Stimulated activated CD4-positive, alpha-beta T cell treated with anti-CD3 and anti-CD28 coated beads, Interleukin-4, amount 100 ng/mL, for 4 hours (primary cell): ENCODE measurements at places on chromosomes 4 and X.

- DNase-seq: no peak
Measured at GRCh38 chrX:97672138-97672537, 788.4 kb downstream of the RPA4 start.

DNA sequence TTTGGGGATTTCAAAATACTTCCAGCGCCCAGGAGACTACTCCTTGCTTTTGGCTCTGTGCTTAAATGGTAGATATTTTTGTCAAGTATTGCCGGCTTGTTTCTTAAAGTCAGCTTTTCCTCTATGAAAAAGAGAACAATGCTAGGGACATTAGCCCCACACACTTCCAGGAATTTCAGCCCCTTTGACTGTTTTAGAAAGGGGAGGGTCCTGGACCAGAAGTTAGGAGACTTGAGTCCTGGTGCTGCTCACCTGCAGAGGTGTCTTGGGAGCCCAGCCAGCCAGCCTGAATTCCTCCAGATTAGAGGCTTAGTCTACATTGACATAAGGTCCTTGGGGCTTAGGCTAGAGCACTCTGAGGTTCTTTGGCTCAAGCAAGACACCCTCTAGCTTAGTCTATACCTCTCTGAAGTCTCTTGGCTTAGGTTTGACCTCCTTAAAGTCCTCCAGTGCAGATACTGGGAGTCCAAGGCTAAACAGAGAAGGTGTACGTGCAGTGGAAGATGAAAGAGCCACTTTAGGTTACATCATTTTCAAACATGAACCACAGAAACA, 1.6 kb upstream of the SETD7 start:
- no peak for DNase-seq

DNA sequence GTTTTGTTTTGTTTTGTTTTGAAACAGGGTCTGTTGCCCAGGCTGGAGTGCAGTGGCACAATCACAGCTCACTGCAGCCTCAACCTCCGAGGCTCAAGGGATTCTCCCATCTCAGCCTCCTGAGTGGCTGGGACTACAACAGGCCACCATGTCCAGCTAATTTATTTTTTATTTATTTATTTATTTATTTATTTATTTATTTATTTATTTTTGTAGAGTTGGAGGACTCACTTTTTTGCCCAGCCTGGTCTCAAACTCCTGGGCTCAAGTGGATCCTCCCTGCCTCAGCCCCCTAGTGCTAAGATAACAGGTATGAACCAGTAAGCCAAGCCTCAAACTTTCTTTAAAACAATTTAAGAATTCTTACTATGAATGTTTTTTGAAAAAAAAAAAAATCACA, 26.6 kb upstream of the PLS3 start:
- DNase-seq: no peak

GRCh38 chr4:8006471-8006870, 66.8 kb upstream of the AFAP1 start:
- no peak for DNase-seq

DNA sequence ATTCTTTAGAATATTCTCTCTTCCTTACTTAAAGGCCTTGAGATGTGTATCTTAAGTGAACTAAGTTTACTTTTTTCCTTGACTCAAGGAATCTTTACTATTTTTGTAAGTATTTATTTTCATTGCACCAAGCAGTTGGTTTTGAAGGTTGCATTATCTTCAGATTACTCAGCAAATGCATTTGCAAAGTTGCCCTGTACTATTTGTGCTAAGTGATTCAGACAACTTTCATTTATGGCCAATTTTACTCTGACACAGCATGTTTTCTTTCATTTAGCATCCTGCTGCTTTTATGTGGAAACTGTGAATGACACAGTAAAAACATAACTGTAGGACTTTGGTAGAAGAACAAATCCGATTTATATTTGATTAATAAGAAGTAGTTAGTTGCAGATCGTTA, 191.0 kb downstream of the CCSER1 start:
- no peak for DNase-seq

DNA sequence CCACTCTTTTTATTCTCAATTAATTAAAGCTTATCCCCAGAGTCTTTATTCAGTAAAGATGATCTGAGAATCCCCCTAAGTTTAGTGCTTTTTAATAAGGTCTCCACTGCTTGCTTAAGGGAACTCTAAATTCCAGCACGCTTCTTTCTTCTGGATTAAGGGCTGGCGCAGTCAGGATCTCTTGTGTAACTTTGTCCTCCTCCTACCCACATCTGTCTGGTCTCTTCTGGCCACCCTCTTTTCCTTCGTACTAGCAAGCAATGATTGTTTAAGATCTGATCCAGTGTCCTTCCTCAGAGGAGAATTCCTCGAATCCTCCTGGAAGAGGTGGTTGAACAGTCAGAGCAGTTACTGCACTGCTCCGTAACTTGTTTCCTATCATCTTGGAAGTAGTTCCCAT, 14.0 kb upstream of the PAQR3 start:
- DNase-seq: no peak

GRCh38 chrX:23341452-23341851, 6.8 kb downstream of the PTCHD1 start:
- no peak for DNase-seq

DNA sequence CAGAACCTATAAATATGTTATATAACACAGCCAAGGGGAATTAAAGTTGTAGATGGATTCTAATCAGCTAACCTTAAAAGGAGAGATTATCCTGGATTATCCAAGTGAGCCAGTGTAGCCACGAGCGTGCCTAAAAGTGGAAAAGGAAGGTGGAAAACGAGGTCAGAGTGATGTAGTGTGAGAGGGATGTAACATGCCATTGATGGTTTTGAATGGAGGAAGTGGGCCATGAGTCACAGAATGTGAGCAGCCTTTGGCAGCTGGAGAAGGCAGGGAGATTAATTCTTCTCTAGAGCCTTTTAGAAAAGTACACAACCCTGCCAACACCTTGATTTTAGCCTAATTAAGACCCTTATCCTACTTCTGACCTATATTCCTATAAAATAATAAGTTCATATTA, 149.1 kb downstream of the SLC39A8 start:
- DNase-seq: no peak

DNA sequence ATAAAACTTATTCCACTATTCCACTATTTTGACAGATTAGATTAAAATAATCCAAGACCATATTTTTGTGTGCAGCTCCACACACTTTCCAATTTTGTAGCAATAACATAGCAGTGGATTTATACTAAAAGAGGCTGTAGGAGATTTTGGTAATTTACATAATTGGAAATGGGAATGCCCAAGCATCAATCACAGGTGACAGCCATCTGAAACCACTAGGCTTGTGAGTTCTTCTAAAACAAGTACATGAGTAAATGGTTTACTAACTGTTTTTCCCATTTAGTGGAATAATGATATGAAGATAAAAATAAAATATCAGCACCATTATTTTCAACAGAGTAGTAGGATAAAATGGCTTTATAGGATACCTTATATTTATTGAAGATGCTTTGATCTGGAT, 4.4 kb downstream of the ANK2 start:
- no peak for DNase-seq

- DNase-seq: no peak
Measured at GRCh38 chr4:8103421-8104390, 54.9 kb downstream of the ABLIM2 start.

GRCh38 chrX:130301405-130301804, 32.7 kb upstream of the ZNF280C start:
- no peak for DNase-seq

- no peak for DNase-seq
Measured at GRCh38 chrX:140860718-140861117, 141.7 kb upstream of the SPANXB1 start.

DNA sequence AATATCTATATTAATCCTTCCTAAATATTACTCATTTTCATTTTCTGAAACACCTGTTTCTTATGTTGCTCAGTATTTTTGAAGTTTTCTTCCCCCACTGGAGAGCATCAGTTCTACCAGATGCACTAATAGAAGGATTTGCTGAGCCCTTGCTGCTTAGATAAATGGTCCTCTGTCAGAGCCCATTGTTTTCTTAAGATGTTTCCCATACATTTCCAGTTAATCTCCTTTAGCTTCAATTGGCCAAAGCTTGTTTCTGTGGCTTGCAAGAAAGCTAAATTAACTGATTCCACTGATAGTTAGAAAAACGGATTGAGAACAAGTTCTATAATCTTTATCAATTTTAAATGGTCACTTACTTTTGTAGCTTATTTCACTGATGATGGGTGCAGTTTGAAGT, 1425.5 kb downstream of the PCDH18 start:
- no peak for DNase-seq

DNA sequence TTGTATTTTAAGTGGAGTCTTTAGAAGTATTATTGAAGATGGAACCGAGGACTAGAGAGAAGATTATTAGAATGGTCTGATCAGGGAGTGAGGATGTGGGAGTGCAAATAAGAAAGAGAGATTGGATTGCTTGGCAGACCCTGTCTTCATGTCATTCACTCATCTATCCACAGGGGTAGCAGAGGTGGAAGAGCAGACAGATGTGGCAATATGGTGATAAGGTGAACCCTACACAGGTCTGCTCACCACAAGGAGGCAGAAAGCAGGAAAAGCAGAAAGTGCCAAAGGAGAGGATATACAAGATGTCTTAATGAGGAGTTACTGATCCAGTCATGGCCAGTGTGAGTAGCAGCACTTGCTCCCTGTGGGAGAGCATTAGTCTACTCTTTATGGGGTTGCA, 129.4 kb downstream of the MAGEE2 start:
- DNase-seq: no peak

GRCh38 chr4:67684839-67685531, 16.0 kb downstream of the UBA6 start:
- DNase-seq: no peak

DNA sequence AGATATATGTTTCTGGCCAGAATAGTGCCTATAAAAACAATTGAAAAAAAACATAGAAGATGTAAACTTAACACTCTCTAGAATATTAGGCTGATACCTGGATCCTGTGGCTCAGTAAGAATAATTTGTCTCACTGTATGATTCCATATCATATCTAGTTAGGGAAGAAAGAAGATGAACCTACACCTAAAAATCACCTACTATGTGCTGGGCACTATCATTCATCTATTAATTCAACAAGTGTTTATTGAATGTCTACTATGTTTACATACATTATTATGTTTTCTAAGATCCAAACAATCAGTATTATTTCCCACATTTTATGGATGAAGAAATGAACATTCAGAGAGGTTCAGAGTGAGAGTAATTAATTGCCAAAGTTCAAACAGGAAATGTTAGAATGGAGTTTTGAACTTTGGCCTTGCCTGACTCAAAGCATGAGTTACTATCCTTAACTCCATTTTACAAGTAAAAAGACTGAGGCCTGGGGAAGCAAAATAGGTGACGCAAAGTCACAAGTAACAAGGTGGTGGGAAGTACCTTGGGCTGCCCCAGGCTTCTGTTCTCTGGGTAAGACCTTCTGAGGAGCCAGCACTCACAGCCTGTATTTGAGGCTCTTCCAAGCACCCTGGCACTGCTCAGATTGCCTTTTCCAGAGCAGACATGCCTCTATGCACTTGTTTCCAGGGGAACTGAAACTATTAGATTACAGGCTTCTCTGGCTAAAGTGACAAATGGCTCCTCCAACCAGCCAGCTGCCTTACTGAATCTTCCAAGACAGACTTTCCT, 111.1 kb upstream of the ACSL4 start:
- DNase-seq: no peak

GRCh38 chrX:45872480-45872879, 671.8 kb upstream of the DIPK2B start:
- DNase-seq: no peak

DNA sequence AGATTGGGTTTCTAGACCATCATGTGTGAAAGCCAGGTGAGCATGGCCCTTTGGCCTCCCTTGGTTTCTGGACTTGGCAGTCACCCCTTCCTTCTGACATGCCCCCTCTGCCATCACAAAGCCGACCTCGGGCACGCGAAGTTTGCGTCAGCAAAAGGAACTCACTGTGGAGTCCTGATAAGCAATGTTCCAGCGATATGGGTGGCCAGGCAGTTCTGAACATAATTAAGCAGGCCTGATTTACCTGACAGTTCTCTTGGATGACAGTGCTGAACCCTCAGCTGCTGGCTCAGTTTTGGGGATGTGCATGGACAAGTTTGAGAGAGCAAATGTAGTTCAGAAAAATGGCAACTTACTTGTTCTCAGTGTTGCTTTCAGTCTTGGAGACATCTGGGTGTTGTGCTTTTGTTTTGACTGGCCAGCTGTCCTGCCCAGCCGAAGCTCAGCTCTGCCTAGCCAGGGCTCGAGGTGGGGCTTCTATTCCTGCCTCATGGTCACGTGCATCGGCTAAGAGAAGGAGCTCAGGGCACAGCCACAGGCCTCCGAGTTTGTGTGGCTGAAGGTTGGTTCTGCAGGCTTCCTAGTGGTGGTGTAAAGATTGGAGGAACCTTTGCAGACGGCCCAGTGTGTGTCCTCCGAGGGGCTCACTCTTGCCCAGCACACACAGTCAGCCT, 78.3 kb downstream of the CLDN34 start:
- DNase-seq: no peak

DNA sequence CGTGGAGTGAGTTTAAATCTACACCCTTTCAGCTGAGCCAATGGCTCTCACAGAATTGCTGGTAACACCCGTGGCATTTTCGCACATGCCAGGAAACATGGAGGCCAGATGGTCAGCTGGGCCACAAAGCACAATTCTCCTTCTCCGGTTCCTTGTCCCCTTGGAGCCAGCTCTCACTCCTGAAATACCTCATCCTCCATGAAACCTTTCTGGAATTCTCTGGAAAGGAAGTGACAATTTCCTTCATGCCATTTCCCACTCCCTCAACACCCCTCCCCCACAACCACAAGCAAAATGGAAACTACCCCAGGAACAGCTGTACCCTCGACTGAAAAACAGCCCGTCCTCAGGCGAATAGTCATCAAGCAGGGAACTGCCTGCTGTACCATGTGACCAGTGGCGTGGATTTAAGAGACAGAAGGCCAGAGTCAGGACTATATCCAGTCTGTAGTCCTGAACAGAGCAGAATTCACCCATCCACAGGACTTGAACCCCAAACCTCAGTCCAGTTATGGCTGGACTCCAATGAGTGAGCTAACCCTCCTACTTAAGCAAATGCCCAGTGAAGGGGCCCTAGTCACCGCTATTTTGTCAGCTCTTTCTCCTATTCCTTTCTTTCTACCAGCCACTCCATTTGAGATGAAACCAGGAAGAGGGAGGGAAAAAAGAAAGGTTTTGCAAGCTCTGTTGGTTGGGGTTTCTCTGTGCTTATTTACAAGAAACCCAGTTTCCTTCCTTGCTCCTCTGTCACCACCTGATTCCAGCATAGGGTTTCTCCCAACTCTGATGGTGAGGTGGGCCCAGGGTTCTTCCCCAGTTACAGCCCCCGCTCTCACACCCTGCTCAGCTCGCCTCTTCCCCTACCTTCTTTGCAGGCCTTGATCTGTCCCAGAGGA, 24.5 kb downstream of the ELF4 start:
- DNase-seq: no peak

GRCh38 chr4:78644744-78645330, 93.3 kb downstream of the ANXA3 start:
- peak; percentile 9 for DNase-seq

DNA sequence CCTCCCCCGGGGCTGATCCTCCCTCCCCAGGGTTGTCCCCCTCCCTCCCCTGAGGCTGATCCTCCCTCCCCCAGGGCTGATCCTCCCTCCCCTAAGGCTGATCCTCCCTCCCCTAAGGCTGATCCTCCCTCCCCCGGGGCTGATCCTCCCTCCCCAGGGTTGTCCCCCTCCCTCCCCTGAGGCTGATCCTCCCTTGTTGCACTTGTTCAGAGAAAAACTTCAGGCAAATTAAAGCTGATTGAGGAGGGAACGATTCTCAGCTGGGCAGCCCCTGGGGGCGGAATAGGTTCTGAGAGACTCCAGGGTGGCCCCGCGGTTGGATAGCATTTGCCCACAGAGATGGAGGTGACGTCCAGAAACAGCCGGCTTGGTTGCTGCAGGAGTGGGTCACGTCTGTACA, 110.7 kb upstream of the ADRA2C start:
- DNase-seq: no peak
